ENCODE measurements at places on chromosomes 2 and 18.

DNA sequence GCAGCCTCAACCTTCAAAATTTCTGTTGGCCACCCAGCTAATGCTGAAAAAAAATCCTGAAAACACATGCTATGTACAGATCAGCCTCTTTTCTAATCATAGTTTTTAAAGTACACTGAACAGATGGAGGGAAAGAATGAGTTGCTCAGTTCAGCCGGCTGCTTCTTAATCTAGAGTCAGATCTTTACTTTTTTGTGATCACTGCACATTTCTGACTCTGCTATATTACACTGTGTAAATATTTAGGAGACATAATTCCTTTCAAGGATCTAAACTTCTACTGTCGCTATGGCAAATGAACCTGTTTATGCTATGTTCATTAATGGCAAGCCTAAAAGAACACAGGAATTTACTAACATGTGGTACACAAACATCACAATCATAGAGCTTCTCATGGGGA lies 114.2 kb downstream of the SRBD1 start:
- DNase-seq = no peak

DNA sequence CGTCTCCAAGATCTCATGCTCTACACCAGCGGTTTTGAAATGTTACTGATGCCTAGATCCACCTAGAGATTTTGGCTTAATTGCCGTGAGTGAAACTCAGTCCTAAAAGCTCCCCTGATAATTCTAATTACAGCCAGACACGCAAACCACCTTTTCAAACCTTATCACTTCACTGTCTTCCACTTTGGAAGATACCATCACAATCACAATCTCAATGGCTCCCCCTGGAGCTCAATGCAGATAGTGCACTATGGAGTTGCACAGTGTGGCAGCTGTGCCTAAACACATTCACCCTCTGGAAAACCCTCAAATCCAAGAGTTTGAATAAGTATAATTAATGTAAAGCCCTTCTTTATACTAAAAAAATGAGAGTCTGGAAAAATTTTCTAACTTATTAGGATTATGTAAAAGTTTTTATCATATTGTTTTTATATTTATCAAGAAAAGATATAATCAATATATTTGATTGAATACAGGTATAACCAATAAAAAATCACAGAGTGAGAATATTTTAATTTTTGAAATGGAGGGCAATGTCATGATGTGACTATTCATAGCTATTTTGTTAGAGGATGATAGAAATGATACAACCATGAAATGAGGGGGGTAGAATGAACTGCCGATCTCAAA lies 102.9 kb upstream of the SLC8A1 start:
- DNase-seq = peak; percentile 52

DNA sequence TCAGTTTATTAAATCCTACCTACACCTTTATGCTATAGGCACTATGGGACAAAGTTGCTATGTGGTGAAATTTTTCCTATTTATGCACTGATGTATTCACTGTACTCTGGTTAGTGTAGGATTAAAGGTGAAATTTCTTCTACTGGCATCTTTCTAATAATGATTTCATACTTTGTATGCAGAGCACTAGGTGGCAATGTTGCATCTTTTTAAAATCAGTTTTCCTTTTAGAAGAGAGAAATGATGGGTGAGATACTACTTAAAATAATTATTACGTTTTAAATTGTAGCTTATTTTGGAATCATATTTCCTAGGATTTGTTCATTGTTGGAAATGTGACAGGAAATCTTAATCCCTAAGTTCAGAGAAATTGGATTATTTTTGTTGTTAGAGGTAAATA lies 150.9 kb downstream of the CD8B2 start:
- DNase-seq = peak; percentile 44

GRCh38 chr2:168920504-168921157 lies 19.5 kb downstream of the G6PC2 start:
- DNase-seq = peak; percentile 29

- DNase-seq = no peak
Measured at GRCh38 chr2:74653589-74653984, 460 bp upstream of the SEMA4F start.

GRCh38 chr2:105519516-105519915 lies 120.7 kb upstream of the FHL2 start:
- no peak for DNase-seq

- DNase-seq = peak; percentile 33
Measured at GRCh38 chr2:188326669-188327301, 35.1 kb downstream of the GULP1 start.

DNA sequence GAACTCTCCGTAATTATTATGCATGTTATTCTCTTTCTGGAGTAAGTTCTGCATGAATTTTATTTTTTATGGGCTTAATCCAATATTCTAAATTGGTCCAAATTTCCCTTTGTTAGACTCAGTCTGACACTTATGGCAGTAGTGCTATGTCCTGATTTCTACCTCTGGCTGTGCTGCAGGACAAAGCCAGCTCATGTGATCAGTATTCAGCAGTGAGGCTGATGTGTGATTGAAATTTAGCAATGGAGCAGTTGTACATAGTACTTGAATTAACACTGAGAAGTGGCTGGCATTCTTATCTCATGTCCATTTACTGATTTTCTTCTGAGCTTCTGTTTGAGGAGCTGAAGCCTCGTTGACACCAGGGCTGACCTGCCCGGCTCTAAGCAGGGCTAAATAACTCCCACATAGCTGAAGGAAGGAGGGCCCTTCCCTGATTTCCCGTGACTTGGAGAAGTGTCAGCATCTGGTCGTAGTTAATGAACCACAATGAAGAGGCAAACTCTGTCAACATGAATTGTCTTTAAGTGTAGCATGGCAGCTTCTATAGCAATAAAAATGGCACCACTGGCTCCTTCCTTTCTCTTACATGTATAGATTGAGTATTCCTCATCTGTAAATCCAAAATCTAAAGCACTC lies 159.0 kb upstream of the RASGRP3 start:
- DNase-seq = no peak

- peak; percentile 16 for DNase-seq
Measured at GRCh38 chr2:204436230-204436629, 109.0 kb upstream of the PARD3B start.

DNA sequence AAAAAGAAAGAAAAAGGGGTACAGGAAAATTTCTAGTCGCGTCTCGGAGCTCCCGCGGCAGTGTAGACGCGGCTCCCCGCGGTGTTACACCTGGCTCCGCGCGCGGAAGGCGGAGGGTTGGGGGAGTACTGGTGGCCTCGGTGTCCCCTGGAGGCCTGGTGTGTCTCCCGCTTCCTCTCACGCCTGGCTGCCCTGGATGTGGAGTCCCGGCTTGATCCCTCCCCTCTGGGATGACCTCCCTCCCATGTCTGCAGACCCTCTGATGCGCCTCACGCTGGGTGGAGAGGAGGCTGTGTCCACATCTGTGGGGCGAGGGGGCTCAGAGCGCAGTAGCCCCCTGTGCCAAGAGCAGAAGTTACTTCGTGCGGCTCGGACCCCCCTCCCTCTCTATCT lies 1.2 kb downstream of the KIF5C start:
- no peak for DNase-seq

DNA sequence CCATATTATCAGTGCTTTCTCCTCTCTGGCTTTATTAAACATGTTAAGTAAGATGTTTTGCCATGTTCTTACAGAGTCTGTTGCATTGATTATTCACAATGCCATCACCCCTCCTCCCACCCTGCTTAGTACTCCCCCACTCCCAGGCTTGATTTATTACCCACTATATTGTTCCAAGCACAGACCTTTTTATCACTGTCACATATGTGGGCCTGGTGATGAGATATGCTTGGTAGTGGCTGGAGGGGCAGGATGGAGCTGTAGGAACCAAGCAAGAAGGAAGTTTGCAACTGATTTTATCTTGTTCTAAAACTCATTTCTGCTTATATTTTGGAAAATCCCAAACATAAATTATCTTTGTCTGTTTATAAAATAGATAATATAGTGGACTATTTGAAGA lies 748.2 kb upstream of the CELF4 start:
- no peak for DNase-seq

DNA sequence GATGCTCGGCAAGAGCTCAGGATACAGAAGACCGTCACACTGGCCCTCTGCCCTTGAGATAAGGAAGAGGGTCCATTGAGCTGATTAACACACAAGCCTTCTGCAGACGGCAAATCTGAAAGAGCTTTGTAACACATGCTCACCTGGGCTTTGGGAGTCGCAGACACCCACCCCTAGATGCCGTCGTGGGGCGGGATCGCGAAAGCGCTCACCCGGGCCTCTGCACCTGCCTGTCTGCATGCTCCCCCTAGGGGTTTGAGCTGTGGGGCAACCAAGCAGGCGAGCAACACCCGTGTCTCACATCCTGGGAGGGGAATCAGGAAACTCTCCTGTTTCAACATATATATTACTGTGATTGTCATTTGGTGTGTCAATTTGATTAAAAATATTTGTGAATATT lies 99.8 kb upstream of the KCNH7 start:
- no peak for DNase-seq
